Pulmonary artery endothelial cell (primary cell): ENCODE measurements at places on chromosomes 11 and 22.

DNA sequence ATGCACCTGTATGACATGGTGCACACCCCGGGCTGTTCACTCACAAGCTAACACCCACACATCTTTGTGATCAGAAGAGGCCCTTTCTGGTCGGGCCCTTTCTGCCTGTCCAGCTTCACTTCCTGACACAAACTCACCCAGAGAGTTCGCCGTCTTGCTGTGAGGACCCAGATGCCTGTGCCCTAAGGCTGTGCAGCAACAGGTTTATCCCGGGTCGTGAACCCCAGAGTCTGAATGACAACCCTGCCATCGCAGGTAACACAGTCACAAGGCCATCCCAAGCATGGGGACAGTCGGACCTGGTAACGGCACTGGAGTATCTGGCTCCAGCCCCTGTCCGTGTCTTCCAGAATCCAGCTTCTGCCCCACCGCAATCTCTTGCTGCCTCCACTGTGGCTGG is 235.1 kb downstream of the BUD13 start:
- no peak for DNase-seq

- no peak for DNase-seq
Measured at GRCh38 chr11:83222499-83222898, 29.0 kb downstream of the ANKRD42 start.

DNA sequence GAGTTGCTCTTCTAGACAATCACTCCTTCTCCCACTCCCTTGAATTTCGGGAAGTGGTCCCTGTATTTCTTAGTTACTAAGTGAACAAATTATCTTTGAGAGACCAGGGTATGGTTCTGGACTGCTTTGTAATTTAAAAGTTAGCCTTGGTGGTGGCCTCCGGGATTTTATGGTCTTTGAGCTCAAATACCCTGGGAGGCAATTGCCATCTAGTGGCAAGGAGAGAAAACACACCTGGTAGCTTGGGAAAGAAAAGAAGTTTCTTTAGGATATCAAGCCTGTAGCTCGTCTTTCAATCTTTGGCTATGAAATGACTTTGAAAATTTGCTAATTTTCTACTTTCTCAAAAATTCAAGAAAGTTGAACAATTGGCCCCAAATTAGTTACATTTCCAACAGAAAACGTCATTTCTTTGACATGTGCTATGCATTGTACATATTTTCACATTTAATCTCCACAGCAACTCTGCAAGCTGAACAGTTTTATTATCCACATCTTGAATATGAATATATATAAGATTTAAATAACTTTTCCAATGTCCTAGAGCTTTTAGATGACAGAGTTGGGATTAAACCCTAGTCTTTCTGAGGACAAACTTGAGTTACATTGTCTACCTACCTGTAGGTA is 39.1 kb downstream of the MMP27 start:
- no peak for DNase-seq

- no peak for DNase-seq
Measured at GRCh38 chr22:32600147-32600546, 125.5 kb downstream of the FBXO7 start.

DNA sequence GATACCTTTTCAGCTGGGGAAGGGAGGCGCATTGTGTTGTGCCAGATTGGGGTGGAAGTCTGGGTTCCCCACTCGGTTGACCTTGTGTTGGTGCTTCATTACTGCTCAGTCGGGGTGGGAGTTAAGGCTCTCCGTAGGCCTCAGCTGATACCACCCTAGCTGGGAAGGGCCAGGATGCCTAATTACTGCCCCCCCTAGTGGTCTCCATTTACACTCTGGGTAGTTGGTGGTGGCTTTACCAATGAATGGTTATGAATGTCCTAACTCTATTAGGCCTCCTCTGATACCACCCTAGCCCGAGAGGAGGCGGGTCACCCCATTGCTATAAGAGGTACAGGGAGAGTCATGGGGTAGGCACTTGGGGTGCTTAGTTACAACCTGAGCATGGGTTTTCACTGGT is 27.5 kb upstream of the HIKESHI start:
- DNase-seq = no peak

DNA sequence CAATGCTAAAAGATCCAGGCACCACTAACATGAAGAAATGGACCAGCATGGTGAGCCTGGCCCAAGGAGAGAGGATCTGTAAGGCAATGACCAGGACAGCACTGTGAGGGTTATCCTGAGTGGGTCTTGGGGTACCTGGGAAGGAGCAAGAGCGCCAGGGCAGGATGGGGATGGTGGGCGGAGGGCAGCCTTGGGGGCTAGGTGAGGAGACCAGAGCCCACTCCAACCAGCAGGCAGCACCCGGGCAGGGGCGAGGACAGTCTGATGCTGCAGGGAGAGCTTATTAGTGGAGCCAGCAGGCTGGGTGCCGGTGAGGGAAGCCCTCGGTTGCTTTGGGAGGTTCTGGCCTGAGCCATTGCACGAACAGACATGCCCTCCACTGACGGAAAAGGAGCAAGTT is 10.7 kb upstream of the NAP1L4 start:
- DNase-seq = no peak

DNA sequence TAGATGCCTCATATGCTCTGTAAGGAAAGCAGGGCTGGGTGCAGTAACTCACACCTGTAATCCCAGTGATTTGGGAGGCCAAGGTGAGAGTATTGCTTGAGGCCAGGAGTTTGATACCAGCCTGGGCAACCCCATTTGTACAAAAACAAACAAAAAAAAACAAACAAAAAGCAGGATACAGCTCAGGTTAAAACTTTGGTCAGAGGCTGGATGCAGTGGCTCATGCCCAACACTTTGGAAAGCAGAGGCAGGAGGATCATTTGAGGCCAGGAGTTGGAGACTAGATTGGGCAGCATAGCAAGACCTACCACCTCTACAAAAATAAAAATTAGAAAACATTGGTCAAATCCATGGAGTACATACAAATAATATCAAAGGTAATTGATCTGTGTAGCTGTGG is 7.9 kb downstream of the CUL5 start:
- no peak for DNase-seq

GRCh38 chr11:13535819-13536218 is 40.0 kb upstream of the PTH start:
- DNase-seq = no peak

DNA sequence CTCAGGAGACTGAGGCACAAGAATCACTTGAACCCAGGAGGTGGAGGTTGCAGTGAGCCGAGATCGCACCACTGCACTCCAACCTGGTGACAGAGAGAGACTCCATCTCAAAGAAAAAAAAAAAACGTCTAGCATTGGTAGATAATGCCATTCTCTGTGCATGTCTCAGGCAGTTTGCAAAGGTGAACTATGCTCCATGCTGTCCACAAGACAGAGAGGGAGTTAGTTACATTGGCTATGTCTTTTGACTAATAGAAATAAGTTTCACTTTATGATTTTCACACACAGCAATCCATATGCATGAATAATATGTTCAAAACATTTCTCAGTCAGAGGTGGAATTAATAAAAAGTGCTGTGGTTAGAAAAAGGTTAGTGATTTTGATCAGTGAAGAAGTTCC is 591.4 kb downstream of the ETS1 start:
- DNase-seq = no peak

- no peak for DNase-seq
Measured at GRCh38 chr22:32646476-32646875, 155.0 kb upstream of the TIMP3 start.

GRCh38 chr22:49139492-49140151 is 688.1 kb downstream of the BRD1 start:
- no peak for DNase-seq

DNA sequence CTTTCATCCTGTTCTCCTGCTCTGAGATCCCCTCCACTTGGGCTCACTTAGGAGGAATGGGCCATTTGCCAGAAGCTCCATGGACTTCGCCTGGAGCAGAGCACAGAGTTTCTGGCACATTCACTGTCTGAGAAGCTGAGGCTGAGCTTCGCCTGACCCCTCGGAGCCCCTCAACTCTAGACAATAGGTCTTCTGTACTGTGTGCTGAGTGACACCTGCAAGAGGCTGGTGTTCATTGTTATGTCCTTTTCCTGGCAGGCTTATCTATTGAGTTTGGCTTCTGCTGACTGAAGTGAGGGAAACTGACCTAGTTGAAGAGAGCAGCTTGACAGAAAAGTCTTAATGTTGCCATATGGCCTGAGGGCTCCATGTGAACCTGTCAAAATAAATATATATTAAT is 124.3 kb downstream of the EHF start:
- no peak for DNase-seq

GRCh38 chr11:19675397-19675796 is 37.2 kb upstream of the NAV2 start:
- DNase-seq = no peak

DNA sequence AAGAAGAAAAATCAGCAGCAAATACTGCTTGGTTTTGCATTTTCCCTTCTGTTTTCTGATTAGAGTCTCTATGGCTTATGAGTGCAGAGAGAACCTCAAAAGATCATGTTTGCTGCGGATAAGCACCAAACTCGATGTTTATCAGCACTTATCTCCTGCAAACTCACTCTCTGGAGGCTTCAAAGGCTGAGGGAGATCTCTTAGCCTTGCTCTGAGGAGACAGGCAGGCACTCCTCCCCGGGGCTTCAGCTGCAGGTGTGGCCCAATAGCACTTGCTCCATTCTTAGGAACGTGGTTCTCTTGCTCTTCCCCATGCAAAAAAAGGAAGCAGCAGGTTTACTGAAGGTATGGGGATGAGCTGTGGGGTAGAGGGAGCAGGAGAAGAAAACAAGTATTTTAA is 45.1 kb downstream of the FLI1 start:
- DNase-seq = no peak

DNA sequence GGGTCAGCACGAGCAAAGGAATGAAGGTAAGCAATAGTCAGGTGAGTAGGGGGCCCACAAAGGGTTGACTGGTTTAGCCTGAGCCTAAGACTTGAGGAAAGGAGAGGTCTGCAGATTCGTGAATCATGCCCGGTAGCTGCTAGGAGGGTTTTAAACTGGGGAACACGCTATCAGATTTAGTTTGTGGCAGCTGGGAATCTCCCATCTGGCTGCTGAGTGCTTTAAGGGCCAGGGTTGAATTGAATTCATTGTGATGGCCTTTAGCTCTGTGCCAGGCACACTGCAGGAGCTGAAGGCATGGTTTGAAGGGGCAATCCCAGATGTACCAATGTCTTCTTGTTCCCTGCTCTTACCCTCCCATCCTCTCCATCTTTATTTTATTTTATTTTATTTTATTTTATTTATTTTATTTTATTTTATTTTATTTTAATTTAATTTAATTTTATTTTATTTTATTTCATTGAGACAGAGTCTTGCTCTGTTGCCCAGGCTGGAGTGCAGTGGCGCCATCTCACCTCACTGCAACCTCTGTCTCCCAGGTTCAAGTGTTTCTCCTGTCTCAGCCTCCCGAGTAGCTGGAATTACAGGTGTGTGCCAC is 1.9 kb upstream of the NECTIN1 start:
- no peak for DNase-seq

DNA sequence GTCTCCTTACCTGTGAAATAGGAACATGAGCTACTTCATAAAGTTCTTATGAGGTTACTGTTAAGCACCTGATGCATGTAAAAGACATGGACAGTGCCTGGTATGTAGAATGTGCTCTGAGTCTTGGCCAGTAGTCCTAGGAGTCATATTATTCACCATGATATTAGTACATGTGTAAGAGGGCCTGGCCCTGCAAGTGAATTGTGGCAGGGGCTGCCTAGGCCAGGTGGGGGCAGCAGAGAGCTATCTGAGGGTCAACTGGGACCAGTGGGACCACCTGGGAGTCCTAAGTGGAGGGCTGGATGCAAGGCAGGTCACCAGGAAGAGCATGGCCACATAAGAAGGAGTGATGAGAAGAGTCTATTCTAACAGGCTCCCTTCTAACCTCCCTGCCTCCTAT is 529.5 kb downstream of the SOX6 start:
- no peak for DNase-seq

DNA sequence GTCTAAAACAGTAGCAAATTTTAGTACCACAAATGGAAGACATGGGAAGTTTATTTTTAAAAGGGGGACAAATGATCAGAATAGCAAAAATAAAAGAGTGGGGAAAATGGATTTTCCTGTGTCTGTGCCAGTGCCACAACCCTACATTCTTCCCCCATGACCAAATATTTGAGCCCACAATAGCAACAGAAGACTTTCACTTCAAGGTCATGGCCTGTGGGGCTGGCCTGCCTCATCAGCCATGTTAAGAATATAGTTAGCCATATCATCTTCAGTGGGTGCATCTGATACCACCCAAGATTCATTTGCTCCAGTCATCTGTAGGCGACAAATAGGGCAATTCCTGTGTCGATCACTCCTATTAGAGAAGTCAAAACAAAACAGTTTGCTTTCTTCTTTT is 26.3 kb downstream of the RNF141 start:
- no peak for DNase-seq

GRCh38 chr11:34238533-34238932 is 119.3 kb downstream of the ABTB2 start:
- DNase-seq = no peak
